Epithelial cell of proximal tubule (primary cell): ENCODE measurements at places on chromosomes 11 and 22.

GRCh38 chr22:38638728-38639127, 17.5 kb downstream of the FAM227A start:
- no peak for DNase-seq

DNA sequence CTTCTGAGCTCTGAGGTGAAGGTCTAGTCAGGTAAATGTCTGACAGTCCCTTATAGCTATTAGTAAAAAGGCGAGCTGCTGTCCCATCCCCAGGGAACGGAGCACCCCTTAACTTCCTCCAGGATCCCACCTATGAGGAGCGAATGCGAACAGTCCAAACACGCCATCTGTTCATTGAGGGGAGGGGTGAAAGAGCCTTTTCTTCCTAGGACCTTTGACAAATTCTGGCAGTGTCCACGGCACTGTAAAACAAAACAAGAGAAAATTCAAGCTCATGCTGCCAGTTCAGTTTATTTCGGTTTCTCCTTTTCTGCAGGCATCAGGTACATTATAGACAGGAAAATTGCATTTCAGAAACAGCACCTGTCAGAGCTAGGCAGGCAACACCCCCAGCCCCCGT, 253.8 kb upstream of the CADM1 start:
- DNase-seq, result no peak

DNA sequence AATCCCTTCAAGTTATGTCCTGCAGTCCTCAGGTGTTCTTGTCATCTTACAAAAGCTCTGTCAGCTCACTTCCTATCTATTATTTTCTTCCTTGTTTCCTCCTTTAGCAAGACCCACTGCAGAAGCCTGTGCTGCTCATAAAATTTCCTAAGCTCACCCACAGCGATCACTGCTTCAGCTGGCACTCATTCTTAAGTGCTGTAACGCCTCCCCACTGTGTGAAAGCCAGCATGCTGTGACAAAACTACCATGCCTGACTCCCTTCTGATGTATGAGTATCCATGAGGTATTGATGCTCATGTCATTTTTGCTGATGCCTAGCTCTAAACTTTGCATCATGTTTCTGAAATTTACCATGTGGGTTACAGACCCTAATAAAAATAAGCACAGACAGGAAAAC, 41.5 kb upstream of the CNTN5 start:
- DNase-seq, result no peak

DNA sequence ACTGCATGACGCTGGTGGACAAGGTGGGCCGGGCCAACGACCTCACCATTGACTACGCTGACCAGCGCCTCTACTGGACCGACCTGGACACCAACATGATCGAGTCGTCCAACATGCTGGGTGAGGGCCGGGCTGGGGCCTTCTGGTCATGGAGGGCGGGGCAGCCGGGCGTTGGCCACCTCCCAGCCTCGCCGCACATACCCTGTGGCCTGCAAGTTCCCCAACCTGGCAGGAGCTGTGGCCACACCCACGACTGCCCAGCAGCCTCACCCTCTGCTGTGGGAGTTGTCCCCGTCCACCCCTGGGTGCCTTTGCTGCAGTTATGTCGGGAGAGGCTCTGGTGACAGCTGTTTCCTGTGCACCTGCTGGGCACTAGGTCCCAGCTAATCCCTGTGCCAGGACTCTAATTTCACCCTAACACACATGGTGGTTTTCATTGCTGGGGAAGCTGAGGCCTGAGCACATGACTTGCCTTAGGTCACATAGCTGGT, 49.0 kb upstream of the PPP6R3 start:
- DNase-seq, result no peak

- DNase-seq, result no peak
Observed at GRCh38 chr22:22968366-22968765, 80.8 kb downstream of the IGLL5 start.

DNA sequence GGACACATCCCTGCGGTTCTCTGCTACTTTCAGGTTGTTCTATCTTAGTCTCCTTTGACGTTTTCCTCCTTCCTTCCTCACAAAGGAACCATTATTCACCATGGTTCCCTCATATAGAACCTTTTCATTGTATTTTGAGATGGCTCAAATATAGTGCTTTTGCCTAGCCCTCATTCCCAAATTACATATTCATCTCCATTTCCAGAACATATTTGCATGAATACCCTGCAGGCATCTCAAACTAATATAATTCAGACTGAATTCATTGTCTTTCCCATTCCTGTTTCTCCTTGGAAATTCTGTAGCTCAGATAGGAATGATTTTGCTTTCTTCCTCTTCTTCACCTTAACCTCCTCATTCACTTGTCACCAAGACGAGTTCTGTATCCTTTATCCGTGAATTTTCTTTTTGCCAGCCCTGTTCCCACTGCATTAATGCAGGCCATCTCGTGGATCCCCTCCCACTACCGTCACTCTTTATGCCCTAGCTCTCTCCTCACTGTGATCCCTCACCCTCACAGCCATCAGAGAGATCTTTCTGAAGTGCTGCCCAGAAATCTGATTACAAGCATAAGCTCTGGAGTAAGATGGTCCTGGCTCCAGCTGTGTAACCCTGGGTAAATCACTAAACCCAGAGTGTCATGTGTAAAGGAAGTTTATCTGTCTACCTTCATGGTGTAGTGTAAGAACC, 23.3 kb downstream of the PIWIL4 start:
- no peak for DNase-seq

DNA sequence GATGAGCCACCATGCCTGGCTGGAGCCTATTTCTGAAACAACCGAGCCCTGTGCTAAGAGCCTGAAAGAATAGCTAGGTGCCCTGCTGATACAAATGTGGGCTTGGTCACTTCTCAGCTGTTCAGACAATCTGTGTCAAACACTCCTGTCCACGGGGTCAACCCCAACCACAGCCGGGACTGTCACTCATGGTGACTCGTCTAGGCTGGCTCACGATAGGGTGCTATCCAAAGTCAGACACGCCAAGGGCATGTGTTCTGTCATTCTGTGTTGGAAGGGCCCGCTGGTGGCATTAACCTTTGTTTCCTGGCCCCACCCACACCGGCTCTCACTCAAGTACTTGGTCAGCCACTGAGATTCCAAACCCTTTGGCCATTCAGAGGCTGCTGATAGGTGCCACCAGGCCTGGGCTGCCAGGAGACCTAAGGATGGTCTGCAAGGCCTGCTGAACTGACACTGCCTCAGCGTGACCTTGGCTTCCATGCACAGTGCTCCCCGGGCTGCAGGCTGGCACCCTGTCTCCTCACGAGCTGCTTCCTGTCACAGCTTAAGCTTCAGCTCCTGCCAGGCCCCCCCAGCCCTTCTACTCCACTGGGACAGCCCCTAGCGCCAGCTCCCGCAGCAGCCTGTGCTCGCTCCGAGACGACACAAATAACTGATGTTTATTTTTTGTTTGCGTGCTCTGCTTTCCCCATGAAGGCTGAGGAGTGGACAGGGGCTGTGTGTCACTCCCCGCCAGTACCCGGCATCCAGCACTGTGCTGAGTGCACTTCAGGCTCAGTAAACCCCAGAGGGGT, 14.2 kb upstream of the CDC42BPG start:
- DNase-seq, result no peak

GRCh38 chr22:26610072-26610958, 7.5 kb downstream of the CRYBB1 start:
- no peak for DNase-seq

DNA sequence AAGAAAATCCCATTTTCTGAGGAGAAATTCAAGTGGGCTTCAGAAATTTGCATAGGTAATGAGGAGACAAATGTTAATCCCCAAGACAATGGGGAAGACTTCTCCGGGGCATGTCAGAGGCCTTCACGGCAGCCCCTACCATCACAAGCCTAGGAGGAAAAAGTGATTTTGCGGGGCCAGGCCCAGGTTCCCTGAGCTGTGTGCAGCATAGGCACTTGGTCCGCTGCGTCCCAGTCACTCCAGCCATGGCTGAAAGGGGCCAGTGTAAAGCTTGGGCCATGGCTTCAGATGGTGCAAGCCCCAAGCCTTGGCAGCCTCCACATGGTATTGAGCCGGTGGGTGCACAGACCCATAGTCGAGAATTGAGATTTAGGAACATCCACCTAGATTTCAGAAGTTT, 570.7 kb downstream of the KCNA4 start:
- no peak for DNase-seq

GRCh38 chr11:21534288-21534687, 658.6 kb upstream of the ANO5 start:
- no peak for DNase-seq

GRCh38 chr22:44260216-44261035, 52.3 kb downstream of the SHISAL1 start:
- no peak for DNase-seq

- no peak for DNase-seq
Observed at GRCh38 chr11:108160970-108161566, 39.7 kb downstream of the ACAT1 start.

GRCh38 chr22:47210686-47211085, 448.2 kb downstream of the TBC1D22A start:
- DNase-seq, result no peak

DNA sequence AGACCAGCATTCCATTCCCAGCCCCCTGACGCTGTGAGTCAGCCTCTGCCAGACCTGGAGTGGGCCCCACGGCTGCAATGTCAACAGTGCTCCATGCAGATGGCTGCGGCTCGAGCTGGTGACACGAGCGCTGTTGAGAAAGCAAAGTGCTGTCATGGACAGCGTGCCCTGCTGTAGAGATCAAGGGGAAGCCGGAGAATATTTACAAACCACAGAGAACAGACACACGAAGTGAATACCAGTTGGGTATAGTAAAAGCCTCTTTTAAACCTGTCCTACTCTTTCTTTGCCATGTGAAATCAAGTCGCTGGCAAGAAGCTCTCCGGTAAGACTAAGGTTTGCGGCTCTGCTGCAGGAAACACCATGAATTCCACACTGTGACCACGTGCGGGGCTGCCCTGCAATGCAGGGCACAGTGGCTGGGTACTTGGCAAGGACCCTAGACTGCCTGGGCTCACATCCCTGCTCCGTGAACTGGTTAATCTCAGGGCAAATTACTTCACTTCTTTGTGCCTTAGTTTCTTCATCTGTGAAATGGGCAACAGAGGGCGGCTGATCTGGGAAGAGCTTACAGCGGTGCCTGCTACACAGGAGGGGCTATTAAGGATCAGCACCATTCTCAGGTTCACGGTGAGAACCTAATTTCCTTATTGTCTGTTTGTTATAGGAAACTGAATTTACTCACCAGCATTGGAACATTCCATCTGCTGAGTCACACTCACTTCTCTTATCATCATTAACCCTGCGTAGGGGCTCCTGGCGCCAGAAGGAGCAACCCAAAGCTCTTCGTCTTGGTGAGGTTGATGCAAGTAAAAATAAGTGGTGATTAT, 27.8 kb upstream of the ELFN2 start:
- DNase-seq, result peak; percentile 87

DNA sequence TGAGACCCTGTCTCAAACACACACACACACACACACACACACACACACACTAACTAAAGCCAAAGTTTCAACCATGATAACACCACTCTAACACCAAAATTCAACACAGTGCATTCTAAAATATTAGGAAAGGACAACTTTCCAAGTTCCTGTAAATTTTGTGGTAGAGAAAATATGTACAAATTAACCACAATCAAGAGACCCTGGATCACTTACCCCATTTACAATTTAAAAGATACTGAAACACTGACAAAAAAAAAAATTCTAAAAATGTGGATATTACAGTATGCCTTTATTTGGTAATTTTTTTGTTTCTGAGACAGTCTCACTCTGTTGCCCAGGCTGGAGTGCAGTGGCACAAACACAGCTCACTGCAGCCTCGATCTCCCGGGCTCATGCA, 9.7 kb downstream of the MRTFA start:
- DNase-seq, result no peak

- no peak for DNase-seq
Observed at GRCh38 chr11:84524422-84525051, 1102.6 kb downstream of the DLG2 start.

DNA sequence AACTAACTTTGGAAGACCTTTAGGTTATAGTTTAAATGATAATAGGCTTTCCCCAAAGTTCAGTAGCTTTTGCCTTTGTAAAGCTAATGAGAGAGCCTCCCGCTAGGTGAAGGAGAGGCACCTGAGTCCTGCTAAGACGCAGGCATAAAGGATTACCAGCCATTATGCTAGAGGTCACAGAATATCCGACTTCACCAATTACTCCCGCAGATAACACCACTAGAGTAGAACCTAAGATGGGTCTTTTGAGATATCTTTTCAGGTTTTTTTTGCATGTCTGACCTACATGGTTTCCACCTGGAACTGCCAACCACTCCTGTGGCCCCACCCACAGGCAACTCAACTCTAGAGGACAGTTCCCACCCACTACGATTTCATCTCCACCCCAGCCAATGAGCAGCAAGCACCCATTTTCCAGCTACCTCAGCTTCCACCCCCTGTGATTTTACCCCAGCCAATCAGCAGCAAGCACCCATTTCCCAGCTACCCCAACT, 314.3 kb downstream of the BRD1 start:
- no peak for DNase-seq

GRCh38 chr22:49014227-49015201, 813.2 kb downstream of the BRD1 start:
- no peak for DNase-seq

DNA sequence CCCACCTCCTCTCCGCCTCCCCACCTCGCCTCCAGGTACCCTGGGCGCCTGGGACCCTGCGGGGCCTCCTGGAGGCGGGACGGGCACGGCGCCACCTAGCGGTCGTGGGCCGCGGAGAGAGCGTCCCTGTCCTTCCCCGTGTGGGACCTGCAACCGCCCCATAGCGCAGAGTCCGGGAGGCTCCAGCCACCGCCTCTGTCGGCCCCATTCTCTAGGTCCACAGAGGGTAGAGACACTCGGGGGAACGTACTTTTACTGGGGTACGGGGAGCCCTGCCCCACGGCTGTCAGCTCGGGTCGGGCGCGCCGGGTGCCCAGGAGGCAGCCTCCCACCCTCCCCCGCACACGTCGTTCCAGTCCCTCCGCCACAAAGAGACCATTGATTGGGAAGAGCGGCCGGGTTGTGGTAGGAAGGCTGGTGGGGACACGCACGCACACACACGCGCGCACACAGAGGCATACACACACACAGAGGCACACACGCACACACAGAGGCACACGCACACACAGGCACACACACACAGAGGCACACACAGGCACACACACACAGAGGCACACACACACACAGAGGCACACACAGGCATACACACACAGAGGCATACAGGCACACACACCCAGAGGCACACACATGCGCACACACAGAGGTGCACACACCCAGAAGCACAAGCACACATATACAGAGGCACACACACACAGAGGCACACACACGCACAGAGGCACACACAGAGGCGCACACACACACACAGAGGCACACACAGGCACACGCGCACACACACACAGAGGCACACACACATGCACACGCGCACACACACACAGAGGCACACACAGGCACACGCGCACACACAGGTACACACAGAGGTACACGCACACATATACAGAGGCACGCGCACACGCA, 12.6 kb upstream of the NECTIN1 start:
- no peak for DNase-seq

GRCh38 chr11:72840780-72841179, 26.6 kb downstream of the ATG16L2 start:
- DNase-seq, result peak; percentile 39

DNA sequence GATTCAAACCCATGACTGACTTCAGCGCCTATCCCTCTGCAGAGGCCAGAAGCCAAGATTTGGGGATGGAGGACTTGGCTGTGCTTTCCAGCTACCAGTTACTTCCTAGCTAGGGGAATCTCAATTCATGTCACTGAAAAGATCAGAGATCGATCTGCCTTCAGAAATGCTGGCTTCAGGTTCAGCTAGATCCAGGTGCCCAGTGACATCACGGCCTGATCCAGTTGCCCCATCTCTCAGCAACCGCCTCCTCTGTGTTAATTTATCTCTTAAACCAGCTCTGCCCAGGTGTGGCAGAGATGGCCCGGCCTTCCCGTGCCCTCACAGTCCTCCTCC, 24.2 kb downstream of the CYTH4 start:
- no peak for DNase-seq

- DNase-seq, result no peak
Observed at GRCh38 chr11:126485986-126486635, 130.6 kb downstream of the ST3GAL4 start.
